ENCODE measurements at places on chromosomes 16 and 17.

GRCh38 chr17:50647187-50647586 is 12.5 kb downstream of the ABCC3 start:
- no peak for DNase-seq

DNA sequence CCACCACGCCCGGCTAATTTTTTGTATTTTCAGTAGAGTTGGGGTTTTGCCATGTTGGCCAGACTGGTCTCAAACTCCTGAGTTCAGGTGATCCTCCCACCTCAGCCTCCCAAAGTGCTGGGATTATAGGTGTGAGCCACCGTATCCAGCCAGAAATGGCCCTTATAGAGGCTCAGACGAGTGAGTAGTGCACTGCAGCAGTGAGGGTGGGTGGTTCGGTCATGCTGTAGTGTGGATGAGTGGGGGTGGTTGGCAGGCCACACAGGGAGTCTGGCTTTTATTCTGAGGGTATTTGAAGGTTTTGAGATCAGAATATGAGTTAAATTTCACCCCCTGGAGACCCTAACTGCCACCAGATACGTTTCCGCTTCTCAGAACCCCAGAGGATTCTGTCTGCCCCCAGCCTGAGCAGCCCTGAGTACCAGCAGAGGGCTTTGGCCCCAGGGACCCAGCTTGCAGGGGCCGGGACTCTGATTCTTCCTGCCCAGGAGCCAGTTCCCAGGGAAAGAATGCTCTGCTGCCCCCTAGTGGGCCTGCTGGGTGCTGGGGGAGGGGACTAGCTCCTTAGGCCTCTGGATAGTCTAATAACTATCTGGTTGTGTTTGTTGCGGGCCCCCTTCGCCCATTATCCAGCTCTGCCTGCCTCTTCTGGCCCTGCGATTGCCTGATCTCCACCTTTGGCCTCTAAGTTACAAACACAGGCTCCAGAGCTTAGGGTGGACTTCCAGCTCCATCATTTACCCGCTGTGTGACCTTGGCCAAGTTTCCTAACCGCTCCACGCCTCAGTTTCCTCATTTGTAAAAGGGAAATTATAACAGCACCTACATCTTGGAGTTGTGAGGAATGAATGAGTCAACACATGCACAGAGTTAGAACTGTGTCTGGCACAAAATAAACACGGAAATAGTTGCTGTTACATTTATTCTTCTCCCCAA is 2.0 kb downstream of the ZNF771 start:
- DNase-seq: peak; percentile 87

DNA sequence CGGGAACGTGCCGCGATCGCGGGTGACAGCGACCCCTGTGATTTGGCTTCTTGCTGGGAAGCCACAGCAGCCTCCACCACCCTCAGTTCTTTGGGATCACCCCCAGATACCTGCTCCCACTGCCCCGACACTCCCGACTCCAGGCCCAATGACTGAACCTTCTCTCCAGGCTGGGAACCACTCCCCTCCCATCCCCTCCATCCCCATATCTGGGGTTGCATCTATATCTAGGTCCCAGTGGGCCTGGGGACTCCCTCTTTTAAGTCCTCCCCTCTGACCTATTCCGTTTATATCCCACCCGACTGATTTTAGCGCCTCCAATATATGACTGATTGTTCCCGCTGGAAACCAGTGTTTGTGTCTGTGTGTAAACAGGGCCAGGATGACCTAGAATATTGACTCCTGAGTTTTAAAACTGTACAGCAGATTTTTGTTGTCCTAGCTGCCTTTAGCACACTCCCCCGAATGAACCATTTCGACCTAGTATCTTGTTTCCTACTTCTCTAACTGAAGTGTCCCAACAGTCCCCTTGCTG is 667 bp downstream of the PSMD3 start:
- DNase-seq: no peak

DNA sequence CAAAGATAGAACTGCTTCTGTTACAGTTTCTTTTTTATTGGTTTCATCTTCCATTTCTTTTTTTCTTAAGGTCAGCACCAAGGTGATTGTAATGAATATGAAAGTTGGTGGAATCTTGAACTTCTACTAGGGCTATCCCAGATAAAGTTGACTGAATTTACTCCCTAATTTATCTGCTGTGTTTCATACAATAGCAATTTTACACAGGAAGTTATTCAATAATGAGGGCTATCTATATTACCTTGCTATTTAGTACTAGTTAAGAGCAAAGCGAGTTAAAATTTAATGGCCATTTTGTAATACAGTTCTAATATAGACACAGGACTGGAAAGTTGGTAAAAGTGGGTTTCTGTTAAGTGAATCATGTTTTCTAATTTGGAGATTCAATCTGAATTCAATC is 24.1 kb downstream of the USP10 start:
- no peak for DNase-seq

- DNase-seq: no peak
These were observed at the start of gene MTSS2 for GRCh38 chr16:70685938-70686375. Gene MTSS2 (minus strand): TSS chr16:70686053. CDS start chr16:70685791, 262 bp downstream.

DNA sequence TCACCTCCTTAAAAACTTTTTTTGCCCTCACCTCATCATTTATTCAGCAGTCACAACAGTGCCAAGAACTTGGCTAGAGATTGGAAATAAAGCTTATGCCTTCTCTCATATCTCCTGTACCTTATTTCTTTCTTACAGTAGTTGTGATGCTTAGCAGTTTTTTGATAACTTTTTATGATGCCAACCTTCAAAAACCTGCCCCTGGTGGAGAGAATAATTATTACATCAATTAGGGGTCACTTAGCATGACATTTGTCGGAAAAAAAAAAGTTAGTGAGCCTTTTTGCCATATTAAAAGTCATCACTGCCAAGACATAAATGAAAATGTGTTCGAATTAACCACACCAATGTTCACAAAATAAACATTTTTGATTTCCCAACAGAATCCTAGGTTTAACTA is 296.6 kb downstream of the WWOX start:
- no peak for DNase-seq

DNA sequence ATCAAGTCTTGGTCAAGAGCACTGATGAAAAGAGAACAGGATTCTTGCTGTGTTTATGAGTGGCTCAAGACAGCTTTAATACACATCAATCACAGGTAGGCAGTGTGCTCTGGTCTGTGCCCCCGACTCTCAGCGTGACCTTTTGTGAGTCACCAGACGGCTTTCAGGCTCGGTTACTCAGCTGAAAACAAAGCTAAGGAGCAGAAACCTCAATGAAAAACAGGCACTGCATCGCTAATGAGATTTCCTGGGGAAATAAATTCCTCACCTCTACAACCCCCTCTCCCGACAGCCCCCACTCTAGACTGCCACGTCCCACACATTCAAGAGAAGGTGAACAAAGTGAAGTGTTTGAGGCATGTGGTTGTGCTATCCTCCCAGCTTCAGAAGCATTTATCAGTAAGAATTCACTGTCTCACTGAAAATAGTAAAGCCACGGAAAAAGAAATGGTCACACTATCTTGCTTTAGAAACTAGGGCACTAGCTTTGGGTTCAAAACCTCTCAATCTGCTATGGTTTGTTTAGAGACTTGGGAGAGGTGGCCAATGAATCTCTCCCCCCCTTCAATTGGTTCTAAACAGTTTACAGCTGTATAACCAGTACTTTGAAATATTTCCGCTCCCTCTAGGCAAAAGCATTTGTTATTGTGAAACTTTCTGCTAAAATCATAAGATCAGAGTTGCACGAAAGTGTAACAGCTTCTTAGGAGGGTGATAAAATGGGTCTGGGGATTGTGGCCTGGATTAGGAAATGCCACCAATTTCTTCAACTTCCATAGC is 199.5 kb upstream of the PMFBP1 start:
- no peak for DNase-seq

GRCh38 chr17:57557834-57558681 is 187.0 kb downstream of the CCDC182 start:
- no peak for DNase-seq
